Diencephalon (tissue), 1 donor: ENCODE measurements at places on chromosomes 6 and 20. TPM values are rescaled to one million over a fixed set of nuclear protein-coding genes. Genes with fewer than 3 reads are reported as not detected.

The ANGPT4 gene
- 0.23 TPM for total RNA-seq

The VSX1 gene
- total RNA-seq = 0.46 TPM

The PDE7B gene
- total RNA-seq = 27.5 TPM

The EPB41L1 gene
- total RNA-seq = 133 TPM

The ZBTB46 gene
- 20.3 TPM for total RNA-seq

The PGC gene
- not detected for total RNA-seq

The OPRM1 gene
- total RNA-seq = 56.7 TPM

The CCR6 gene
- not detected for total RNA-seq

The CFB gene
- 3.2 TPM for total RNA-seq

The HLA-DRB5 gene
- total RNA-seq = 3.0 TPM

The TSBP1 gene
- not detected for total RNA-seq

The TMC2 gene
- 3.5 TPM for total RNA-seq
